ENCODE measurements at places on chromosomes 12 and 14.
A peak's percentile ranks its signal among the peaks of the same experiment; 100 is the strongest.

DNA sequence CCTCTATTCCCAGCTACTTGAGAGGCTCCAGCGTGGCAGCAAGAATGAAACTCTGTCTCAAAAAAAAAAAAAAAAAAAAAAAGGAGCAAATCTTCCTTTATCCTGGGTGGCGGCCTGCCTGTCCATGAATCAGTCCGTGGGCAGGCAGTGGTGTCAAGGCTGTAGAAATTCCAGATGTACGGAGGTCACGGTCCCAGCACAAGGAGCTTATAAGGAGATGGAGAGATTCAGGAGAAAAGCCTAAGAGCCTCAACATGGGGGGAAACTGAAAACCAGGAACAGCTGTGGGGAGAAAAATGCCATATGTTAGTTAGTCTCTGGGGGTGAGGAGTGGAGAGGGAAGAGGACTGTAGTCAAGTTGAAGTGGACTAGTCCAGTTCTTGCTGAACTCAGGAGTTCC lies 130.5 kb upstream of the CRY1 start:
- no peak for DNase-seq

DNA sequence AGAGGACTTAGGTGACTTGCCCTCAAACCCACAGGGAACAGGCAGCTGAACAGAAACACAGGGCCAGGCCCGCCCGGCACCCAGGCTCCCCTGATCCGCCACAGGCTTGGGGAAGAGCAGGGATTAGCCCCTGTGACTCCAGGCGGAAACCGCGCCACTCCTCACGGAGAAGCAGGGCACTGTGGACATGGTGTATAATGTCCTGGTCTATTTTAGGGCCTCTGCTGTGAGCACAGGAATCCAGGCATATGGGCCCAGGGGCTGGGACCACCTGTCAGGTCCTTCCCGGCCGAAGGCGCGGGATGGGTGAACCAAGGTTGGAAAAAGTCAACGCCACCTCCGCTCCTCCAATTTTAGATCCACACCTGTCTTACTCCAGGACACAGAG lies 34.6 kb upstream of the MEG3 start:
- DNase-seq: no peak

- no peak for DNase-seq
These were observed 11.9 kb downstream of the SPPL3 start for GRCh38 chr12:120892265-120892664.

GRCh38 chr12:28065374-28065773 lies 92.8 kb upstream of the PTHLH start:
- no peak for DNase-seq

DNA sequence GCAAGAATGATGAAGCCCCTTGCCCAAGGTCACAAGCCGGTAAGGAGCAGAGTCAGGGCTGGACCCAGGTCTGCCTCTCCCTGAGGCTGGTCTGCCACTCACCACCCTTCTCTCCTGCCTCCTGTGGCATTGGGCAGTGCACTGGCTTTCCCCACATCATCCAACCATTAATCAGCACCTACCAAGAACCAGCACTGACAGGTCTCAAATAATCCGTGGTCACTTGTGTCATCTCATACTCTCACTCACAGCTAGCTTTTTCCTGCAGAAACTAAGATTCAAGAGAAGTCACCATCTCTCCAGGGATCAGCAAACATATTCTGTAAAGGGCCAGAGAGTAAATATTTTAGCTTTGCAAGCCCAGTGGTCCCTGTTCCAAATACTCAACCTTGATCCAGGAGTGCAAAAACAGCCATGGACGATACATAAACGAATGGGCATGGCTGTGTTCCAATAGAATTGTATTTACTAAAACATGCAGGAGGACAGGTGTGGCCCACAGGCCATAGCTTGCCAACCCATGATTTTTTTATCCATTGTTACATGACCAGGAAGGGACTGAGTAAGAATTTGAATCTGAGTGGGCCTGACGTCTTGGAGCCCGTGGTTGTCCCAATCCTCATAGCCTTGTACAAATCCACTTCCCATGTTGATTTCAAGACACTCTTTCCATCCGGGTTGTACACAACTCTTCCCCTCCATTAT lies 374.2 kb downstream of the BCL11B start:
- DNase-seq: no peak

DNA sequence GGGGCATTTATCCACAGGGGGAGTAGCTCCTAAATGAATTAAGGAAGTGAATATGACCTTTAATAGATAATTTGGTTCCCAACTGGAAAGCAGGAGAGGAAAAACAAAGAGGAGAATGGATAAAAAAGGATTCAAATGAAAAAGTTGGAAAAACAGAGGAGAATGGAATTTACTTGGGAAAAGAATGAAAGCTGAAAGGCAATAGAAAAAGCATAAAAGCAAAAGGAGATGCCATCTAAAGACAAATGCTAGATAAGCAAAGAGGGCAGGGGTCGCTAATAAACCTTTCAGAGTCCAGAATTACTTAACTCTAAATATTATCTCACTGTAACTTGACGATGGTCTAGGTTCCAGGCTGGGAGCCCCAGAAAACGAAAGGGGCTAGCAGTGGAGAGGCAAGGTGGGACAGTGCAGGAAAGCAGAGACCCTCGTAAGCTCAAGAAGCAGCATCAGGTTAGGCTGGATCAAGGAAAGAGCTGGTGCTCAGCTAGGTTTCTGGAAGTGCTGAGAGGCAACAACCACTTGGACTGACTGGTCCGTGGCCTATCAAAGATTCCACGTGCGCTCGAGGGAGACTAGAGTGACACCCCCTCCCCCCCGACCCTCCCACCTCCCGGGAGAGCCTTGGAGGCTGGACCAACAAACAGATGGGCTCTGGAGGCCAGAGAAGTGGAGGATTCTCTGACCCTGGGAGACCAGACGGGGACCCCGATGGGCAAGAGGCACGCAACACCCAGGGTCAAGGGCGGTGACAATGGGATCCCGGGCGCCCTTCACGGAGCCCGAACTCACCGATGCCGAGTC lies 1.2 kb downstream of the SLC2A13 start:
- no peak for DNase-seq

GRCh38 chr12:46358791-46359666 lies 13.5 kb downstream of the SLC38A2 start:
- no peak for DNase-seq

DNA sequence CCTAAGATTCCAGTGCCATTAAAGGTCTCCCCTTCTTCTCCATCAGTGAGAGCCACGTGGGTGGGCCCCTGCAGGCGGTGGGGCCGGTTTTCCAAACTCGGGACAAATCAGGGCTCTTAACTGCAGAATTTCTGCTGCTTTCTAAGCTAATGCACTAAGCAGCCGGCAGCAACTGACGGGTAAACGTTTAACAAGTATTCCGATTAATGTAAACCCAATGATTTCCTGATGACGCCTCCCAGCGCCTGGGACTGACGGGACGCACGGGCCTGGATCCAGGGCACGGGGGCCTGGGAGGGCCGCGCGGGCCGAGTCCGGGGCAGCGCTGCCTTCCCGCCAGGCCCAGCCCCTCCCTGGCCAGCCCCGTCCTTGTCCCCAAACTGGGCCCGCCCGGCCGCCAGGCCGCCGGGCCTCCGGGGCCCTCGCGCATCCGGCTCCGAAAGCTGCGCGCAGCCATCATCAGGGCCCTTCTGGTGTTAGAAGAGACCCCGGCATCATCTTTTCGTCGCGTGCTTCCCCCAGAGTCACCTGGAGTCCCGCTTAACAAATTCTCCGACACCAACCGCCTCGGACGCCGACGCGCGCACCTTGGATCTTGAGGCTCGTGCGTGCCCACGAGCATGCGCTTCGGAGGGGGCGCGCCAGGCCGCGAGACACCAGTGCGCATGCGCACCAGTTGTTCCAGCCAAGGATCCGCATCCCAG lies at the start of gene MLH3:
Gene MLH3, minus strand, starts transcription at position 616 of the 704 bp plus-strand sequence. CDS start 1,812 bp downstream, outside the sequence.
- peak; percentile 58 for DNase-seq

- DNase-seq: no peak
These were observed 82.0 kb upstream of the ESRRB start for GRCh38 chr14:76293923-76294322.

DNA sequence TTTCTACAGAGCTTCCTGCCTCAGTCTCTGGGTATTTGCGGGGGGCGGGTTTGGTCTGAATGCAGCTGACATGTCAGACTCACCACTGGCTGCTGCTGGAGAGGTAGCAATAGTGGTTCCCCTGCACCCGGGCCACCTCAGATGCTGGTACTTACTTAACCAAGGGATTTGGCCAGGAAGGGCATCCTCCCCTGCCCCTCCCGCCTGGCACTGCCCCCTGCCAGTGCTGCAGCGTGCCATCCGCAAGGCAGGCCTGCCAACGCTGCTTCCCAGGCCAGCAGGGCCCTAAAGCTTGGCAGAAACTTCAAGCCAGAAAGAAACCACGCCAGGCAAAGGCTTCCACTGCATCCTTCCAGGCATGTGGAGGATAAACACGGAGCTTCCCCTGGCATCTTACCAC lies 22.1 kb downstream of the RAB35 start:
- no peak for DNase-seq

DNA sequence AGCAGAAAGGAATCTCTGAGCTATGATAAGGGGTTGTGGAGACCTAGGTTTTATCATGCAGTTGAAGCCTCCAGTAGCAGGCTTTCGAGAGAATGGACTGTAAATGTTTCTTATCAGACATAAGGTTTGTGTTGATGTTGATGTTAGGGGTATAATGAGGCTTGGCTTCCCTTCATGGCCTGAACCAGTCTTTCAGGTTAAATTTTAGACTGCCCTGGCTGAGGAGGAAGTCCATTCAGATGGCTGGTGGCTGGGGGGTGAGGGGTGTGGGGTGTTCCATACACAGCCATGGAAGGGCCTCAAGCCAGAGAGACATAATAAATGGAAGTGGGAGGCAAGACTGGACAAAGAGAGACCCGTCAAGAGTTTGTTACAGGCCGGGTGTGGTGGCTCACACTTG lies 65.1 kb downstream of the IRF2BPL start:
- DNase-seq: no peak

Data from activated CD4-positive, alpha-beta T cell treated with anti-CD3 and anti-CD28 coated beads for 24 hours (primary cell).